ENCODE measurements at places on chromosomes 1 and 21.

GRCh38 chr1:56827711-56828110 is 8.5 kb upstream of the FYB2 start:
- DNase-seq: no peak

DNA sequence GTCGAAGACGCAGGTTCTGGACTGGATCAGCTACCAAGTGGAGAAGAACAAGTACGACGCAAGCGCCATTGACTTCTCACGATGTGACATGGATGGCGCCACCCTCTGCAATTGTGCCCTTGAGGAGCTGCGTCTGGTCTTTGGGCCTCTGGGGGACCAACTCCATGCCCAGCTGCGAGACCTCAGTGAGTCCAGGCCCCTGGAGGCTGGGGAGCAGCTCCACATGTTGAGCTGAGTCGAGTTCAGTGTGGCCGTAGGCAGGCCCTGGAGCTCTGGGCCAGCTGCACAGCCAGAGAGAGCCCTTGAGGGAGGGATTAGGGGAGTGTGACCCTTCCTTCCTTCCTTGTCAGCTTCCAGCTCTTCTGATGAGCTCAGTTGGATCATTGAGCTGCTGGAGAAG is 1.6 kb downstream of the ELF3 start:
- no peak for DNase-seq

GRCh38 chr1:112715264-112716053 is at the start of gene PPM1J:
Gene PPM1J (minus strand): TSS chr1:112715332. CDS start chr1:112715301, 31 bp downstream.
- peak; percentile 91 for DNase-seq

- DNase-seq: no peak
Observed at GRCh38 chr1:19837866-19838265, 22.8 kb upstream of the RNF186 start.

DNA sequence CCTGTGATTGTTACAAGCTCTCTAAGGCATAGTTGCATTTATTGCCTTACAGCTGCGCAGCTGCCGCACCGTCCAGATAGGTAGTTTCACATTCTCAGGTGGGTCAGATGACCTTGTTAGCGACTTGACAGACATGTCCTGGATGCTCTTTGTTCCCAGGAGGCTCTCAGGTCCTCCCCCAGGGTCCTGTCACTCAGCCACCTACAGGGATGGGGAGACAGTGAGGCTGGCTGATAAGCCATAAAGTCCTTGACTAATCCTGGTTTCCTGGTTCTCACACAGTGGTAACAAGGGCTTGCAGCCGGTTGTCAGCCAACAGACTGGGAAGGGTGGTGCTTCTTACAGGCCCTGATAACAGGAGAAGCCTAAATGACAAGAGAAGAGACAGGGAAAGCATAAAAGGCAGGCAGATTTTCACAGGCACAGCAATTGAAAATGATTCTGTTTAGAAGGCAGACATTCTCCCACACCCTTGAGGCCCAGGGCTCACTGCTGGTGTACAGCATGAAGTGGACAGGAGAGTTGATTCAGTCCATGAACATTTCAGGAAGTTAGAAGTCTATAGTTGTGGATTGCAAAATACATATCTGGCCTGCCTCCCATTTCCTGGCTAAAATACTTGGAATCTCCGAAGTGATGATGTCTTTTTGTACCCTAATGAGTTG is 2.9 kb downstream of the ARF1 start:
- DNase-seq: no peak

- no peak for DNase-seq
Observed at GRCh38 chr1:15401391-15402055, 8.2 kb upstream of the EFHD2 start.

GRCh38 chr1:41582351-41582750 is 97.9 kb upstream of the EDN2 start:
- DNase-seq: no peak

GRCh38 chr1:114368560-114369255 is 142.3 kb downstream of the TRIM33 start:
- DNase-seq: no peak

DNA sequence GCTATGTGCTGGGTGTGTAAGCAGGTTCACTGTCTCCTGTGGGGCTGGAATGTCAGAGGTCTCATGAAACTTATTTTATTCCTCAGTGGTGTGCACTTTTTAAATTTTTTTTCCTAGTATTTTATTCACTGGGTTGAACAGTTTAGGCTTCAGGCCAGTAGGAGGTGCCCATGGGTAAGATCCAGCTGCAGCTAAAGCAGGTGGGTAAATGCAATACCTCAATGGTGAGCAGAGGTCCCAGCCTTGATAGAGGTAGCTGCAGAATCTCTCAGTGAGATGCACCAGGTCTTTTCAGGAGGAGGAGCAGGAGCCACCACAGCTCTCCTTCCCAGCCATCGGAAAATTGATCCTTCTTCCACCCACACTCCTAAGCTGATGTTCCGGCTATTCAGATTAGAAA is 12.6 kb upstream of the OR6N2 start:
- no peak for DNase-seq

DNA sequence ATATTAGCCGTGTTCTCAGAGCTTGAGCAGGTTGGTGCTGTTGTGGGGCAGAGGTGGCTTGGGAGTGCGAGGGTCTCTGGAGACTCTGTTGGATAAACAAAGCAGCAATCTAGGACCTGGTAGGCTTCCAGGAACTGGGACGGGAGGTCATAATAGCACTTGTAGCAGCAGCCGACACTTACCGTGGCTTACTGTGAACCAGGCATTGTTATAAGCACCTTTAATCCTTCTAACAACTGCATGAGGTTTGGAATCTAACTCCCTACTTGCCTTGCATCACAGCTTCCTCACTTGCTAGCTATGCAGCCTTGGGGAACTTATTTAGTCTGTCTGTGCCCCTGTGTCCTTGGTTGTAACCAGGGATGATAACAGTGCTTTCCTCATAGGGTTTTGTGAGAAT is 94.9 kb downstream of the NAV1 start:
- no peak for DNase-seq
